ENCODE measurements at places on chromosomes 1 and 21.

DNA sequence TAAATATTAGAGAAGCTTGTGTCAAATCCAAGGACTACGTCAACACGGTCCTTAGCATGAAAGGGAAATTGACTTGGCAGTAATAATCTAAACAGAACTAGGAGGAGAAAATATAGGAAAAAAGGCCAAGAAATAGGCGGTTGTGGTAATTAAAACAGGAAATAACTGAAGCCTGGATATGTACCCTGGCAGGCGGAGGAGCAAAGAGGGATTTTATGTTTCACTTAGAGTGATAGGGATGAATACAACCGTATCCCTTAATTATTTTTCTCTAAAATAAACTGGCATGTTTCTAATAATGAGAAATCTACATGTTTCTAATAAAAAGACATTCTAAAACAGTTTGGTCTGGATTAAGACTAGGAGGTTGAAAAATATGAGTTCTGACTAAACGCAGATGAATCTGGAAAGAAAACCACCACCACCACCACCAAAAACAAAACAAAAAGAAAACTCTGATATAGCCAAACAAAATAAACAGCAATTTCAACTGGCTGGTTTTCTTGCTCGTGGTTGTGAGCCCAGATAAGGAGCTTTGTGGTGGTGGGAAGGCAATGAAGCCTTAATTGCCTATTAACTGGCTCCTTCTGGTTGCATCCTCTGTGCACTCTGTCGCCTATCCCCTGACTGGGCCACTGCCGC, 334.2 kb upstream of the SNX7 start:
- no peak for DNase-seq

DNA sequence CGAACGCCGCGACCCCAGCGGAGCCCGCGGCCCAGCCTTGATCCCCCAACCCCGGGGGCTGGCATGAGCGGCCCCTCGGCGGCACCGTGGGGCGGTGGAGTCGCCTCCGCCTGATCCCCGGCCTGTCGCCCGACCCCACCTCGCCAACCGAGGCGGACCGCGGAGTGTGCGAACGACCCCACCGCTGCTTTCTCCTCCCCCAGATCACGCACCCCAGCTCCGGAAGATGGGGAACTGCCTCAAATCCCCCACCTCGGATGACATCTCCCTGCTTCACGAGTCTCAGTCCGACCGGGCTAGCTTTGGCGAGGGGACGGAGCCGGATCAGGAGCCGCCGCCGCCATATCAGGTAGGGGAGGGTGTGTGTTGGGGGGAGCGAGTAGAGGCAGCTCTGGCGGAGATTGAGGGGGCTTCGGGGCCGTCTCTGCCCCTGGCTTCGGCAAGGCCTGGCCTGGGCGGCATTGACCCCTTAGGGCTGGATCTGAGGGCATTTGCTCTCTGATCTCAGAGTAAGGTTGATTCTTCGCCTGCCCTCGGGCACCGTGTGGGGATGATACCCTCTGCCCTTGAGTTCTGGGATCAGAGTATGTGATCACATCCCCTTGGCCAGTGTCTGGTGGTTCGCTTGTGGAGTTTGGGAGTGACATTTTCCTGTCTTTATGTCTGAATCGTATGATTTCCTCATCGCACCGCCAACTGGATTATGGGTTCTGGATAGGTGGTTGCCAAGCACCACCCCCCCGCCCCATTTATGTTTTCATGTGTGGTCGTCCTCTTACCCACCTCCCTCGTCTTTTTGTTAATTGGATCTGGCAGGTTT, 668 bp downstream of the RNF11 start:
- DNase-seq = peak; percentile 8

GRCh38 chr1:172054172-172054571, 212.9 kb downstream of the DNM3 start:
- no peak for DNase-seq

- no peak for DNase-seq
These were observed 48.5 kb upstream of the IKBKE start for GRCh38 chr1:206421616-206422340.

- no peak for DNase-seq
These were observed 244.4 kb downstream of the KAZN start for GRCh38 chr1:14842891-14843290.

GRCh38 chr1:57309630-57310029, 114.2 kb downstream of the DAB1 start:
- no peak for DNase-seq

DNA sequence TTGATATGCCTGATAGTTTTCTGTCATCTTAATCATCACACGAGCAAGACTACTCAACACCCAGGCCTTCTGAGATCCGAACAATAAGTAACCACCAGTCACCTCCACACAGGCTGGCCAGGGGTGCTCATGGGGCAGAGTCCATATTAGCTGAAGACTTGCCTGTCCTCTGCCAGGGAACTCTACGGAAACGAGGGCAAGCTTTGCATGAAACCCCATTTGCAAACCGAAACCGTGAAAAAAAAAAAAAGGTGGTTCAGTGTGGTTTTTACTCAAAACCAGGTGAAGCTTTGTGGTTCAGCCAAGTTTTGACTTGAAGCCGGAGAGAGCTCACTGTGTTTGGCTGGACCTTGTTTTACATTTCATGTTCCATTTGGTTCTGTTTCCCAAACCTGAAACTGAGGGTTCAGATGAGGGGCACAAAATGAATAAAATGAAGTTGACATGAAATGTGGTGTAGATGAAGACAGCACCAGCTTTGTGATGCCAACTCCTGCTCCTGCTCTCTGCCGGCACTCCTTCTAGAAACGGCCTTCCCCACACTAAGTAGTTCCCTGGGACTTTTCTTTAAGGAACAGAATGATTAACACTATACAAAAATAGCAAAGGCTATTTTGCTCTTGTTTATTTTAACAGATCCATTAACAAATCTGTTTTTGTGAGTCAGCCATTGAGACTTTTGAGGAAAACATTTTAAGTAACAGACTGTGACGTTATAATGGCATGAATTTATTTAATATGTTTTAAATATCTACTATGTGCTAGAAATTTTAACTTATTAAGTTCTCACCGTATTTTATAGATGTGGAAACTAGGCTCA, 74.7 kb downstream of the RUNX1 start:
- peak; percentile 70 for DNase-seq

DNA sequence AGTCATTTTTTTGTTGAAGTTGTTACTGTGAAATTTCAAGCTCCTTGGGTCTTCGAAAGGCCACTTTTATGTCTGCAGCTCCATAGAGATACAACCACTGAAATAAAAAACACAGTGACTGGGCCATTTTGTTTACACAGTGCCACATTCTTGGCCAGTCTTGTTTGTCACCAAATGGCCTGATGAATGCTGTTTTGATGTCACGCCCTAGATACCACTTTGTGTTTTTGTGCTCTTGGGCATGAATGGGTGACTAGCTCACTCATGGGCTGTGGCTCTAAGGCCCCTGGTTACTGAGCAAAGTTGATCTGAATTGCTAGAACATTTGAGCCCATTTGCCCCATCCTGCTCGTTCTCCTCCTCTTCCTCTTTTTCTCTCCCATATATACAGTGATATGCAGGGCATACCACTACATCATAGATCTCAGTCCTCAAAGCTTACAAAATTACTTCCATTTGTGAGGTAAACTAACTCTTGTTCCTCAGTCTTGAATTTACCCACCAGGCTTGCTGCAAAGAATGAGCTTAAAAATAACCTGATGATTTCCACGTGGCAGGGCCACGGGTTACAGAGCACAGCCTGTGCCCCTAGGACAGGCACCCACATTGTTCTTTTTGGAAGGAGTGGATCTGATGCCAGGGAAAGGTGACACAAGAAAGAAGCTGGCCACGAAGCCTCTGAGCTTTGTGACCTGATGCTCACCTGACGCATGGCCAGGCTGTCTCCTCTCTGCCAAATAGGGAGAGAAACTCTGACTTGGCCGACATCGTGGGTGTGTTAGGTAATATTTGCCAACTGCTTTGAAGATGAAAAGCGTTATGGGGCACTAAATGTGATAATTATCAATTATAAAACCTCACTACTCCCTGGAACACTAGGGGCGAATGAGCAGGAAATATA, 92.4 kb downstream of the RUNX1 start:
- no peak for DNase-seq
